ENCODE measurements at places on chromosomes 12 and 14.

DNA sequence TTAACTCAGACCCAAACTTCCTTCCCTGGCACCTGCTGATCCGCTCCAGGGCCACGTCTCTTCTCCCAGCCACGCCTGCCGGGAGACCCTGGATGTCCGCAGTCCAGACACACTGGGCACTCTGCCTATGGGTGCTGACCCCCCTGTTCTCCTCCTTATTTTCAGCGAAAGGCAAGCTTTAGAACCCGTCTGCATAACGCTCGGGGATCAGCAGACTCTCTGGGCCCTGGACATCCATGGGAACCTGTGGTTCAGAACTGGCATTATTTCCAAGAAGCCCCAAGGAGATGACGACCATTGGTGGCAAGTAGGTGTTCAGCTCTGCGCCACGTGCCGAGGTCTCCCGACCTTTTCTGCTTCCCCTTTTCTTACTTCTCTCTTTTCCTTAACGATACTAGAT is 63.9 kb downstream of the ANKRD9 start:
- DNase-seq: no peak

DNA sequence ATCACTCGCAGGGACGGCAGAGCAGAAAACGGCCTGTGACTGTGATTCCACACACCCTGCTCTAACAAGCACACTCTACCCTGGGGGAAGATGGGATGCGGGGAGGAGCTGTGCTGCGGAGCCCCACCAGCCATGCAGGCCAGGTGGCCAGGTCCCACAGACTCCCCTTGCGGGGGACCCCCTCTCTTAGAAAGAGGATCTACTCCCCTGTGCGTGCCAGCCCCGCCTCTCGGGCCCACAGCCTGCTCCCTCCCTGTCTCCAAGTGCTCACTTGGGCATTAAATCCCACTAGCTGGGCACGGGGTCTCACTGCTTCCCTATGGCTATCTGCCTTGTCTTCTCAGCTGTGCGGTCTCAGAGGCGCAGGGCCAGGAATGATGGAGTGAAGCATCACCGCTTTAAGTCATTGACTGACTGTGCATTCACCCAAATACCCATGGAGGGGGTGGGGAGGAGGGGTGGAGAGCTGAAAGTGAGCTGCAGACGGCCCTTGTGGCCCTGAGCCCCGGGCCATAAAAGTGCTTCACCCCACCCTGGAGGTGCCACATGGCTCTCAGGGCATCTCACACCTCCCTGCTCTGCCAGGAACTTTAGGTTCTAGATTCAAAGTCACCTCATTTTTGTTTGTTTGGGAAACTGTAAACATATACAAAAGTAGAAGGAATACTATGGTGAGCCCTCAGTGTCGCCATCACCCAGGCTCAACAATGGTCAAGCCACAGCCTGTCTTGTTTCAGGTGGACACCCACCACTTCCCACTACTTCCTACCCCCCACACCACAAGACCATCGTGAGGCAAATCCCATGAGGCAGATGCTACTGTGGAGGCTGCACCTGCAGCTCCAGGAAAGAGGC is 9.4 kb downstream of the STX2 start:
- no peak for DNase-seq

GRCh38 chr12:131021154-131021541 is 67.4 kb downstream of the ADGRD1 start:
- no peak for DNase-seq

- DNase-seq: no peak
These were observed 83.9 kb downstream of the ZFP36L1 start for GRCh38 chr14:68709007-68709406.

DNA sequence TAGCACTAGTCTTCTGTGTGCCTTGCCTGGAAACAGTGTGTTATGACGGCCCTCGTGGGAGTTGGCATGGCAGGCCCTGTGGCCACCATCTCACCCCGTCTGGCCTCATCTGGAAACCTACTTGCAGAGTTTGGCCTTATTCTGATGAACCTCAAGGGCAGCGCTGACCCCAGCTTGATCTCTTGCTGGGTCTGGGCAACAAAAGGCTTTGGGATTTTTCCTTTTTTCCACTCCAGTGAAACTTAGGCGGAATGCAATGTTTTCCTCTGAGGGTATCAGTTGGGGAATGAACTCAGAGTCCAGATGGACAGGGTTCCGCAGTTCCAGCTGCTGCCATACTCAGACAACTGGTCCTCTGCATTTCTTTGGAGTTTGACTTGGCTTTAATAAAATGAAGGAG is 15.9 kb downstream of the CACNA1C start:
- DNase-seq: no peak

GRCh38 chr12:119239040-119239439 is 60.3 kb downstream of the HSPB8 start:
- DNase-seq: no peak

DNA sequence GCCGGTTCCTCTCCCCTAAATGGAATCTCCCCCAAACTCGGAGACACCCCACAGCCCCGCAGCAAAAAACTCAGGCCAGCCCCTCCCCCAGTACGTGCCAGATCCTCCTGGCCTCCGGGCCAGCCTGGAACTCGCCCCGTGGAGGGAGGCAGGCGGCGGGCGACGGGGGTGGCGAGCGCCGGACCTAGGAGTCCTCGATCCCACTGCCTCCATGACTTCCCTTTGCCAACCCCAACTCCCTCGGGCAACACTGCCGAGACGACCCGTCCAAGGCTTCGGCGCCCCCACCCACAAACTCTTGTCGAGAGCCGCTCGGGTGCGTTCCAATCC is 400 bp downstream of the ADCY6 start:
- DNase-seq: no peak

GRCh38 chr14:88040146-88040545 is 35.2 kb downstream of the GPR65 start:
- no peak for DNase-seq

GRCh38 chr14:97268097-97268496 is 470.9 kb downstream of the VRK1 start:
- no peak for DNase-seq

DNA sequence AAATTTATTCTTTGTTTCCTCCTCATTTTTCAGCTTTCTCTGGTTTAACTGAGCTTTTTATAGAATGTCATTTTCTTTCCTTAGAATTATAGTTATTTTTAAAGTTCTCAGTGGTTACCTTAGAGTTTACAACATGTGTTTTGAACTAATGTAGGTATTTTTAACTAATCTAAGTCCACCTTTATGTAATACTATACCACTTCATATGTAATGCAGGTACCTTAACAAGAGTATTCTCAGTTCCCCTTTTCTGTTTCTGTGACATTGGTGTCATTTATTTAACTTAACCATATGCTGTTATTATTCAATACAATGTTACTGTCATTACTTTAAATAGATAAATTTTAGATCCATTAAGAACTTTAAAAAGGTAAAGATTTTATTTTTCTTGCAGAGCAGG is 30.3 kb upstream of the KCNC2 start:
- no peak for DNase-seq

GRCh38 chr12:123442774-123443173 is 6.3 kb upstream of the RILPL2 start:
- no peak for DNase-seq

- no peak for DNase-seq
These were observed 191.4 kb downstream of the PLCZ1 start for GRCh38 chr12:18546399-18546798.

DNA sequence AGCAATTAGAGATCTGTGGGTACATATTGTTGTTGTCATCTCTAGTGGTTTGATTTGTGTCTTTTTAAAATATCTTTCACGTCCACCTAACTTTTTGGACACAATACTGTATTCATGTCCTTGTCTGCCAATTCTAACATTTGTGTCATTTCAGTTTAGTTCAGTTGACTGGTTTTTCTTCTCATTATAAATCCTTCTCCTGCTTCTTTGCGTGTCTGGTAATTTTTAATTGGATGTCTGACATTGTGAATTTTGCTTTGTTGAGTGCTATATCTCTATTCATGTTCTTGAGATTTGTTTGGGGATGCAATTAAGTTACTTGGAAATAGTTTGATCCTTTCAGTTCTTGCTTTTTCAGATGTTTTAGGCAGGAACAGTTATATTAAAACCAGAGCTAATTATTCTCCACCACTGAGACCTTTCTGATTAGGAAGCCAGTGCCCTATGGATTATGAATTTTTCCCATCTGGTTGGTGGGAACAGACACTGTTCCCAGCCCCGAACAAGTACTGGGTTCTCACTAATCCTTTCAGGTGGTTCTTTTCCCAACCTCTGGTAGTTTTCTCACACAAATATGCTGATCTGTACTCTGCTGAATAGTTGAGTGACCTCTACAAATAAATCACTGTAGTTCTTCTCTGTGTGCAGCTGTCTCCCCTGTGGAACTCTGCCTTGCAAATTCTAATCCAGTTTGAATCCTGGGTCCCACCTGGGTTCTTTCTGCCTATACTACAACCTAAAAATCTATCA is 91.1 kb upstream of the DYNC1H1 start:
- no peak for DNase-seq

GRCh38 chr12:95774311-95775045 is 16.1 kb downstream of the NTN4 start:
- no peak for DNase-seq

DNA sequence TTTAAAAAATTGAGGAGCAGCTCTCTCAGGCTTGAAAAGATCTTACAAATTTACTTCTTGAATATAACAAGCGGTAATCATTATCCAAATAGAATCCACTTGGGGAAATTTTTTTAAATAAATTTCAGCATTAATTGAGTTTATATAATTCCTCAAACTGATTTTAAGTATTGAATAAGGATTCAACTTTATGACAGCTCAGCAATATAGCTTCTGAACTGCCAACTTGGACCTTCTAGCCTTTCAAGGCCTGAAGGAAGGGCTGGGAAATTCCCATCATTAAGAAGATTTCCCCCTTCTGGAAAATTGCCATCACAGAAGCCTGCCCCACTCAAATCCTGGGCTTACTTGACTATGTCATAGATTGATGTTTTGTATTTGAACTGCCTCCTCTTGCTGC is 57.5 kb upstream of the GARIN2 start:
- DNase-seq: no peak

GRCh38 chr12:7756993-7757392 is 8.0 kb upstream of the NANOGNB start:
- no peak for DNase-seq

All from activated T-helper 2 cell treated with anti-CD3 and anti-CD28 coated beads, Interferon-gamma antibody, Interleukin-2, Interleukin-4, amounts not matched to agents 10 μg/mL and 5 μg/mL and 100 μg/mL, durations not matched to agents 14 hours and 24 hours and 36 hours (primary cell).